CD4-positive, alpha-beta memory T cell (primary cell): ENCODE measurements at places on chromosomes 7 and 10. TPM values are rescaled to one million over a fixed set of nuclear protein-coding genes. Genes with fewer than 3 reads are reported as not detected.

GRCh38 chr10:3127921-3128320 lies 44.7 kb downstream of the PITRM1 start:
- DNase-seq, result no peak

DNA sequence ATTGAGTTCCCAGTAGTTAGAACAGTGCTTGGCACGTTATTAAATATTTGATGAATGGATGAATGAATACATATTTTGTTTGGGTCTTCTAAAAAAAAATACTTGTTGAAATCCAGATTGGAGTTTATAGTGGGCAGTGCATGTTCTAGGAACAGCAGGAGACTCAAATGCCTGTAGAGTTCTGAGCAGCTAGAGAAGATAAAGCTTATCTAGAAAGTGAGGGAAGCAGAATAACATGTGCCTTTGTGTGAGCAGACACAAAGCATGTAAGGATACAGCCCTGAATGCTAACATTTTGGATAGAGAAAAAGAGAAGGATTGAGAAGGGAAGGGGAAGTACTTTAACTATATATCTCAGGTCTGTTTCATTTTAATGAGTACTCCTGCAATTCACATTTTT lies 71.9 kb downstream of the SRI start:
- DNase-seq, result no peak

- DNase-seq, result peak; percentile 24
Measured at GRCh38 chr7:76051840-76052239, 3.9 kb downstream of the MDH2 start.

- no peak for DNase-seq
Measured at GRCh38 chr10:78972160-78972946, 96.4 kb upstream of the ZMIZ1 start.

GRCh38 chr7:2480070-2480408 lies 3.8 kb upstream of the GRIFIN start:
- no peak for DNase-seq

DNA sequence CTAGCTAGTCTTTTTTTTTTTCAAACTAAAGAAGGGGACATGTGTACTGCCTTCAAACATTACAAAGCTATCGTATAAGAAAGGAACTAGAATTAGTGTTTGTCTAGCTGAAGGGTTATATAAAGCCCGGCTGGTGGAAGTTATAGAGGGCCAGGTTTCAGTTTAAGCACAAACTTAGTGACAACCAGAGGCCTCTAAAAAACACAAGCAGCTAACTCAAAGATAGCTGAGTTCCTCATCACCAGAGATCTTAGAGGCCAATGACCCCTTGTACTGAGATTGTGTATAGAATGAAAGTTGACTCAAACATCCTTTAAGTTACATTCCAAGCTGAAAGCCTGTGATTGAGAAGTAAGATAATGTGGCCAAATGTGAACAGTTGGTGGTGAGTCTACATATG lies 28.1 kb upstream of the SGMS1 start:
- no peak for DNase-seq

GRCh38 chr7:4013793-4014192 lies 668.3 kb upstream of the FOXK1 start:
- DNase-seq, result no peak

DNA sequence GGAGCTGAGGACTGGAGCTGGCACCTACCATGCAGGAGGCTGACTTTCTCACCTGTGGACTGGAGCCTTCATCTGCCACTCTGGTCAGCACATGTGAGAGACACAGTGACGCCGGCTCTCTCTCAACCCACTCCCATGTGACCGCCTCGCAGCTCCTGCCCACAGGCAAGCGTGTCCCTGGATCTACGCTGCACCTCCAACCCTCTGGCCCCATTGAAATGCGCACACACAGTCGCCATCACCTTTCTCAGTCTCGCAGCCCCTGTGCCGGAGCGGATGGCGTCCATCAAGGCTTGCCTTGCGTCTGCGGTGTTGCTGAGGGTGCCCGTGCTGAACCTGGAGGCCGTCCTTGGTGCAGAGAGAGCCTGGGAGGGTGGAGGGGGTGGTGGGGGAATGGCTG lies 242.2 kb upstream of the GRB10 start:
- DNase-seq, result no peak

DNA sequence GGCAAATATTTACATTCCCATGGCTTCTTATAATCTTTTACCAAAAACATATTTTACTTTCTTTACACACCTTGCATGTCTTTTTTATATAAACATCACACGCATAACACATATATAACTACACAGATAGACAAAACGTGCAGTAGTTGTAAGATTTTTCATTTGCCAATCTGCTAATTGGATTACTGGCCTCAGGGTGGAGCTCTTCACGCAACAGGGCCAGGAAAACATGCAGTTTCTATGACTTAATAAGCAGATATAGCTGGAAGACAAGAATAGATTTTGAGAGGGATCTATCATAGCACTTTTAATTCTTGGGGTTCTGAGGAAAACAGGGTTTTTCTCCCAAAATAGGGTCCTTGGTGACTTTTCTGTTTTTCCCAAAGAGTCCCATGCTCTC lies 12.7 kb downstream of the ACADSB start:
- DNase-seq, result no peak

- DNase-seq, result no peak
Measured at GRCh38 chr10:112607506-112607905, 160.5 kb downstream of the VTI1A start.

The ZNF736 gene
- 43.6 TPM for total RNA-seq

The MYH16 gene
- total RNA-seq, result not detected

The ELN gene
- total RNA-seq, result not detected
